Posterior vena cava (tissue), 2 donors: ENCODE measurements at places on chromosomes 5 and 9. TPM values are rescaled to one million over a fixed set of nuclear protein-coding genes. Genes with fewer than 3 reads are reported as not detected.

- DNase-seq, result no peak
Measured at GRCh38 chr9:974996-975739, 1.3 kb upstream of the DMRT3 start.

- DNase-seq, result no peak
Measured at GRCh38 chr5:37478121-37478894, 99.2 kb downstream of the WDR70 start.

Gene DPM2
- 22.8 TPM for total RNA-seq

Gene PLGRKT
- 27.6 TPM for total RNA-seq

GRCh38 chr9:68896486-68896885, 117.4 kb downstream of the PRKACG start:
- no peak for DNase-seq

DNA sequence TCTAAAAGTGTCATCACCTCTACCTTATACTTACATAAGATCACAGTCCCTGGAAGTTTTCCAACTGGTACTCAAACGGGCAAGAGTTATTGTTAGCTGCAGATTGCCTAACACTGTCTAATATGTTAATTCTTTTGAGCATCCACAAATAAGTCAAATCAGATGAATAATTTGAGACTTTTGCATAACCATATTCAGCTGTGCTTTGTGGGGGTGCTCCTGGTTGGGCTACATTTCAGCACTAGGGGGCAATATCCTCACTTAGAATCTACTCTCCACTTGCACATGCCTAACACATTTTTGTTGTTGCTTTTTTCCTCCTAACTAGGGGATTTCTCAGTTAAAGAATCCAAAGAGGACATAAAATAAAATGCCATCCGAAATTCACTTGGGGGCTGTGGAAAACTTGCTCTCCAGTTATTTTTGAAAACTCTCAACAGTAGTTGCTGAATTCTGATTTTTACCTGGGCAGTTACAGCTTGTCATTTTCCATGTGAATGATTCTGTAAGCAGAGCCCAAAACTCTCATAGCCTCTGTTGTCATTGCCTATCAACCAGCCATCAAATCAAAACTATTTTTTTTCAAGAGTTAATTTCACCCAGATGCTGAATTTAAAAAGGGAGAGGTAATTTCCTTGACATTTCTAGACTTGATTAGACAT, 71.5 kb downstream of the TRIM36 start:
- no peak for DNase-seq

DNA sequence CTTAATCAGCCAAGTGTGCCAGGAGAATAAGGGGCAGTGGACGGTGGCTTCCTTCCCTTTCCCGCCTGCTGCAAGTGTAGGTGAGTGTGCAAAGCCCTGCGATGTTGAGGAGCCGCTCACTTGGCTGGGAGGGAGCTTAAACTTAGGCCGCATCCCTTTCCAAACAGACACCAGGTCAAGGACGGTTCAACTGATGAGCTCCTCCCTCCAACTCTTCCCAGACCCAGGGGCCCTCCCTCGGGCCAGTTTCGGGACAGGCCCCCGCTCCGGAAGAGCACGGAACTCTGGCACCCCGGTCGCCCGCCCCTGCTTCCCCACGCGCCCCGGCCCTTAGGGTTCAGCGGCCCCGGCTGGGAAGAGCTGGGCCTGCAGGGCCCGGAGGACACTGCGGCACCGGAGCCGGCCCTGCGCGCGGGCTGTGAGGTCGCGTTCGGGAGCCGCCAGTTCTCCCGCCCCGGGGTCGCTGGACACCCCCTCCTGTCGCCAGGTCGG, 481 bp downstream of the MRPL36 start:
- DNase-seq, result peak; percentile 83

Gene TMC1
- 1.00 TPM for total RNA-seq

GRCh38 chr5:131316026-131316425, 52.2 kb downstream of the CDC42SE2 start:
- DNase-seq, result no peak

DNA sequence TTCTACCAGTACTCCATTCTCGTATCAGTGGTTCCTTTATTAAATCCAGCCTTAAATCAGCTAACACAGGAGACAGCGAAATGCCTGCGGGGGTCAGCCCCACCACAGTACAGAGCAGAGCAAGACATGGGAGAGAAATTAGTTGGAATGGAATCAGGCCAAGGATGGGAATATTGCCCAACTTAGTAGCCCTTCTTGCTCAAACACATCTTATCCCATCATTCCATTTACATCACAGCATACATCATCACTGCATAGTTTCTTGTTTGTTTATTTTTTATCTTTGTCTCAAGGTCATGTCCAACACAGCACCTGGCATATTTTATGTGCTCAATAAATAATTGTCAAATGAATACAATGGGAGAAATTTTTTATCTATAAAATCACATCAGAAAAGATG, 34.3 kb upstream of the DAB2 start:
- DNase-seq, result no peak

- DNase-seq, result peak; percentile 93
Measured at GRCh38 chr5:56270568-56271392, 37.6 kb upstream of the ANKRD55 start.

Gene SET
- 189 TPM for total RNA-seq
